ENCODE measurements at places on chromosomes 11 and 22. TPM values are rescaled to one million over a fixed set of nuclear protein-coding genes. Genes with fewer than 3 reads are reported as not detected.

The RFPL1 gene
- not detected for total RNA-seq

DNA sequence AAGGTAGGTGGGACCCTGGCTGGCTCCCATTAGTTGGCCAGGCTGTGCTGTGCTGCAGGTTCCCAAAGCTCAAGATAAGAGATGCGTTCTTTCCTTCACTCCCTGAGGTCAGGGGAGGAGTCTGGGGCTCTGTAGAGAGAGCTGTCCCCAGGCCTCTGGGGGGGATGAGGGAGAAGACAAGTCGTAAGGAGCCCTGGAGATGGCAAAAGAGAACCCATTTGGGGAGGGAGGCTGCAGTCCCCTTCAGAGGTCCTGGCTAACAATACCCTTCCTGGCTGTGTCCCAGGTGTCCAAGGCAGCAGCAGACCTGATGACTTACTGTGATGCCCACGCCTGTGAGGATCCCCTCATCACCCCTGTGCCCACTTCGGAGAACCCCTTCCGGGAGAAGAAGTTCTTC, 916 bp downstream of the GNG3 start:
- H3K4me3 ChIP-seq, result peak overlapping the region; percentile 81
- peaks cover 43% of the 10 kb centered on the region for H3K4me1 ChIP-seq
- peak overlapping the region; percentile 94 for H3K27ac ChIP-seq
- no peaks in the 10 kb centered on the region for H3K36me3 ChIP-seq
- H3K27me3 ChIP-seq, result no peaks in the 10 kb centered on the region
- DNase-seq, result no peak

- no peak overlapping the region for H3K4me3 ChIP-seq
- H3K27ac ChIP-seq, result no peak overlapping the region
- no peaks in the 10 kb centered on the region for H3K36me3 ChIP-seq
- H3K4me1 ChIP-seq, result no peaks in the 10 kb centered on the region
- no peaks in the 10 kb centered on the region for H3K27me3 ChIP-seq
- DNase-seq, result no peak
These were observed 150.8 kb upstream of the NTM start for GRCh38 chr11:131219646-131220045.

GRCh38 chr11:72418834-72419560, 15.3 kb downstream of the CLPB start:
- DNase-seq, result no peak
- H3K27me3 ChIP-seq, result no peaks in the 10 kb centered on the region
- no peak overlapping the region for H3K27ac ChIP-seq
- H3K36me3 ChIP-seq, result no peaks in the 10 kb centered on the region
- H3K4me3 ChIP-seq, result no peak overlapping the region

- H3K27ac ChIP-seq, result no peak overlapping the region
- no peaks in the 10 kb centered on the region for H3K36me3 ChIP-seq
- no peak overlapping the region for H3K4me3 ChIP-seq
- H3K4me1 ChIP-seq, result peaks cover 10% of the 10 kb centered on the region
These were observed 19.9 kb downstream of the SERGEF start for GRCh38 chr11:17992916-17993315.

The OR8G1 gene
- total RNA-seq, result not detected

Data from gastrocnemius medialis (tissue), 4 donors.